ENCODE measurements at places on chromosomes 13 and 19. TPM values are rescaled to one million over a fixed set of nuclear protein-coding genes. Genes with fewer than 3 reads are reported as not detected.

DNA sequence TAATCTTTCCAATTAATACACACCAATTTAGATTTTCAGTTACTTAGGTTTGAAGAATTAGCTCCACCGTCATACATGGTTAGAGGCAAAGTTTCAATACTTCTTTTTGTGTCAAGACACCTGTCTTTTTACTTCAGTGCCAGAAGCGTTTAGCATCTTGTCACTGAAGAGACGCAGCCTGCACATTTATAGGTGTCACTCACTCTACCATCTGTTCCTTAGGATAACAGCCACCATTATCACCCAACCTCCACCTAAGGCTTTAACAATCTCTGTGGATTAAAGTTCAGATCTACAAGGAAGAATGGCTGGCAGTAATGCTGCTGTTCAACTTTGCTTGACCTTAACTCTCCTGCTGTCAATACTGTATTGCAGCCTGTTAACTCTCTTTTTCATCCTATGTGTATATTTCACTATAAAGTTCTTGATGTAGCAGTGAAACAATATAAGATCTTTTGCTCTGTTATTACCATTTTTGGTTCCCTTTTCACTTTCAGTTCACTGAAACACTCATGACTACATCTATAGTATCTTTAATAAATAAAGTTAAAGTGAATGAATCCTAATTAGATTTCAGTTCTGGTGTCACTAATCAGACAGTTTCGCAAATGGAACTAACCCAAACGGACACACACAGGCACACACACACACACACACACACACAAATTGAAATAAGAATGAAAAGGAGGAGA lies 435.6 kb downstream of the PCDH9 start:
- H3K36me3 ChIP-seq = no peaks in the 10 kb centered on the region
- no peak overlapping the region for H3K4me3 ChIP-seq
- no peak for DNase-seq
- no peaks in the 10 kb centered on the region for H3K27me3 ChIP-seq
- H3K27ac ChIP-seq = no peak overlapping the region

DNA sequence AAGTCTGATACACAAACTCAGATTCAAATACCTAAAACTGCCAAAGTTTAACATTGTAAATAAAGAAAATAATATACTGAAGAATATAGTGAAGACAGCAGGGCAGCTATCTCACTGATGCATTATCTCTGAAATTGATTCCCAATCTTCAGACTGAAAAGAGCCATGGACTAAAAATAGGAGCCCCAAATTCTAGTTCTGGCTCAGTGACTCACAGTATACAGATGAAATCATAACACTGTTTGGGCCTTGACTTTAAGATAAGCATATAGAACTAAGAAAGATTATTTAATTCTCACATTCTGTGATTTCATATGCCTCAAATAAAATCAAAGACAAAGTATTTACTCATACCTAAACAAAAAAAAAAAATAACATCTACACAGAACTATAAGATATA lies 53.9 kb downstream of the RBM26 start:
- H3K36me3 ChIP-seq = no peaks in the 10 kb centered on the region
- H3K4me3 ChIP-seq = no peak overlapping the region
- H3K27me3 ChIP-seq = no peaks in the 10 kb centered on the region

DNA sequence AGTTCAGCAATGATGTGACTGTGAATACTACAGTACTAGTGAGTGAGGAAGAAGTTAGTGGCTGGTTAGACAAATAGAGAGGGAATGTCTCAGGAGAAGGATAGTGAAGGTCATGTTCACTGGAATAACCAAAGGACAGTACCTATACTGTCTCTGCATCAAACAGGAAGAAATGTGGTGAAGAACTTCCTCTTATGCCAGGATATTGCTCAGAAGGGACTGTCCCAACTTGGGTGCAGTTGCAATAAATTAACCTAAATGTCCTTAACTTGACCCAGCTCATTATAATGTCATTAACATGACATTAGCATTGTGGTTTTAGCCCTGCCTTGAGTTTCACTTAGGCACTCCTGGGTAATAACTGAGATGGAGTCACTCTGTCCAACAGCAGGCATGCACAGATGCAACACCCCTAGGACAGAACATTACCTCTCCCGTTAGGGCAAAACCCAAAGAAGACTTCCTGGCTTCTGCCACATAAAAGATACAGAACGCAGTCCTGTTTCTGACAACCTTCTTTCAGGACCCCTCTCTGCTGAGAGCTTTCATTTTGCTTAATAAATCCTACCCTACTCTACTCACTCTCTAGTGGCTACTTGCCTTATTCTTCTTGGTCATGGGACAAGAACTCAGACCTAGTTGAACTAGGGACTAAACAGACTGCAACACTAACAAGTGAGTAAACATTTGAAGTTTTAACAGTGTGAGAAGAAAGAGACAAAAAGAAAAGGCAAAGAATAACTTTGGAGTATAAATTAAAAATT lies 1591.6 kb upstream of the MIR17HG start:
- no peak overlapping the region for H3K27ac ChIP-seq
- no peak for DNase-seq
- H3K4me1 ChIP-seq = no peaks in the 10 kb centered on the region
- no peaks in the 10 kb centered on the region for H3K27me3 ChIP-seq

DNA sequence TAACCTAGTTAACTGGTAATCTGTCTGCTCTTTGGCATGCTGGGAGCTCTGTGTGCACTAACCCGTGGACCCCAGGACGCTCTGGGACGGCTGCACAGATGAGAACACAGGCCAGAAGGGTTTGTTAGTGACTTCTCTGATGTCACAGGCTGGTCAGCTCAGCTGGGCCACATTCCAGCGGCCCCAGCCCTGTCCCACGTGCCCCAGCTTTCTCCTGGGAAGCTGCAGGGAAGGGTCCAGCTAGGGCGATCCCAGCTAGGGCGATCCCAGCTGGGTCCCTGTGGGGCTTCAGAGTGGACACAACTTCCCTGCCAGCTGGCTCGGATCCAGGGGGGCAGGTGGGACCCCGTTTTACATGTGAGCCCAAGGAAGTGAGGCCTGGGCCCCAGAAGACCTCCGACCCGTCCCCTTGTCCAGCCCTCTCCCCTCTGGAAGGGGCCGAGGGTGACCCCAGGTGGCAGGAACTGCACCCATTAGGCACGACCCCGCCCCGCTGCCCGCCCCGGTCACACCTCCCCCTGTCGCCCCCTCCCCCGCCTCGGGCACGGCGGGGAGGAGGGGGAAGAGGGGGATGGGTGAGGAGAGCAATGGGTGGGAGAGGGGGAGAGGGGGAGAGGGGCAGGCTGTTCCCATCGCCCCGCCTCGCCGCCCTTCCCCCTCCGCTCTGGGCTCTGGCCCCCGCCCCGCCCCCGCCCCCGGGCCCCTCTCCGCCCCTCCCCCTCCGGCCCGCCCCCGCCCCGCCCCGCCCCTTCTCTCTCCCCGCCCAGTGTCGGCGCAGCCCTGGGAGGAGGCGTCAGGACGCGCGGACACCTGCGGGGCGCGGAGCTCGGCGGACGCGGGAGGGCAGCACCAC lies 75.2 kb upstream of the MCF2L start:
- H3K27me3 ChIP-seq = no peaks in the 10 kb centered on the region
- H3K4me3 ChIP-seq = peak overlapping the region; percentile 3
- H3K27ac ChIP-seq = no peak overlapping the region
- no peaks in the 10 kb centered on the region for H3K4me1 ChIP-seq
- no peak for DNase-seq

- H3K4me3 ChIP-seq = no peak overlapping the region
- no peaks in the 10 kb centered on the region for H3K36me3 ChIP-seq
- no peak overlapping the region for H3K27ac ChIP-seq
- DNase-seq = no peak
- H3K4me1 ChIP-seq = peaks cover 4% of the 10 kb centered on the region
Measured at GRCh38 chr13:36887758-36888521, 32.1 kb downstream of the SMAD9 start.

- no peaks in the 10 kb centered on the region for H3K27me3 ChIP-seq
- H3K27ac ChIP-seq = no peak overlapping the region
- no peaks in the 10 kb centered on the region for H3K4me1 ChIP-seq
- H3K36me3 ChIP-seq = no peaks in the 10 kb centered on the region
Measured at GRCh38 chr19:47593860-47594259, 15.1 kb upstream of the BICRA start.

- peaks cover 14% of the 10 kb centered on the region for H3K4me1 ChIP-seq
- H3K27me3 ChIP-seq = no peaks in the 10 kb centered on the region
- no peak overlapping the region for H3K27ac ChIP-seq
- DNase-seq = no peak
- H3K4me3 ChIP-seq = no peak overlapping the region
- H3K36me3 ChIP-seq = no peaks in the 10 kb centered on the region
Measured at GRCh38 chr19:46902402-46902766, 41.6 kb downstream of the ARHGAP35 start.

- H3K27ac ChIP-seq = no peak overlapping the region
- no peak for DNase-seq
- H3K27me3 ChIP-seq = no peaks in the 10 kb centered on the region
Measured at GRCh38 chr19:41563854-41564514, 12.0 kb upstream of the CEACAM21 start.

DNA sequence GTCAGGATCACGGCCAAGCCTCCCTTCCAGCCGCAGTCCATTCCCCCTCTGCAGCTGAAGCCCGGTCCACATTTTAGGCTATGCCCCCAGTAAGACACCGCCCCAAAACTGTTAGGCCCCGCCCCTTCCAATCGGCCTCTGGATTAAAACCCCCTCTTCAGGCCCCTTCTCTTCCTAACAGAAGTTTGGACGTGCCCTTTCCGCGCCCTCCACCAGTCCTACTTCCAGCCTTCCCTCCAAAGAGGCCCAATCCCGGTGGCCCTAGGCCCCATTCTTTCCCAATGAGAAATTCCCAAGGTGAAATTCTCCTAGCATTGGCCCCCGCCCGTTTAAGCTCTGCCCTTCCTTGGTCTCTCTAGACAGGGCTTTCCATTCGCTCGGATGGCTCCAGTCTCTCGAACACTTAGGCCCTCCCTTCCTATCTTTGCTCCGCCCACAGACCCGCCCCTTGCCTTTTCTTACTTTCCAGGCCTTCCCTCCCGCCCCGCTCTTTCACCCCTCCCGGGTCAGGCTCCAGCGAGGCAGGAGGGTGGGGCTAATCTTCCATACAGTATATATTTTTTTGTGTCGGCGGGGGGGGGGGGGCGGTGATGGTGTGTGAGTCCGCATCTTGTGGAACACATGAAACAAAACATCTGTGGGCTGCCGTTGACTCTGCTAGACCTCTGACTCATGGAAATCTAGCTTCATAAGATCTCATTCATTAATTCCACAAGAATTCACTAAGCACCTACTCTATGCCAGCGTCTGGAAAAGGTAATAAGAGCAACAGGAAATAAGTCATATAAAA lies 13.6 kb downstream of the LTBP4 start:
- peak; percentile 91 for DNase-seq
- H3K27ac ChIP-seq = no peak overlapping the region
- no peaks in the 10 kb centered on the region for H3K27me3 ChIP-seq
- peaks cover 2% of the 10 kb centered on the region for H3K36me3 ChIP-seq

GRCh38 chr13:29379865-29380264 lies 215.6 kb downstream of the SLC7A1 start:
- no peak overlapping the region for H3K27ac ChIP-seq
- no peaks in the 10 kb centered on the region for H3K36me3 ChIP-seq
- no peaks in the 10 kb centered on the region for H3K27me3 ChIP-seq
- H3K4me3 ChIP-seq = no peak overlapping the region
- no peaks in the 10 kb centered on the region for H3K4me1 ChIP-seq

GRCh38 chr19:14614099-14614412 lies 31.2 kb downstream of the CLEC17A start:
- no peaks in the 10 kb centered on the region for H3K36me3 ChIP-seq
- no peak overlapping the region for H3K27ac ChIP-seq
- no peaks in the 10 kb centered on the region for H3K4me1 ChIP-seq
- no peaks in the 10 kb centered on the region for H3K27me3 ChIP-seq
- H3K4me3 ChIP-seq = no peak overlapping the region
- DNase-seq = no peak

DNA sequence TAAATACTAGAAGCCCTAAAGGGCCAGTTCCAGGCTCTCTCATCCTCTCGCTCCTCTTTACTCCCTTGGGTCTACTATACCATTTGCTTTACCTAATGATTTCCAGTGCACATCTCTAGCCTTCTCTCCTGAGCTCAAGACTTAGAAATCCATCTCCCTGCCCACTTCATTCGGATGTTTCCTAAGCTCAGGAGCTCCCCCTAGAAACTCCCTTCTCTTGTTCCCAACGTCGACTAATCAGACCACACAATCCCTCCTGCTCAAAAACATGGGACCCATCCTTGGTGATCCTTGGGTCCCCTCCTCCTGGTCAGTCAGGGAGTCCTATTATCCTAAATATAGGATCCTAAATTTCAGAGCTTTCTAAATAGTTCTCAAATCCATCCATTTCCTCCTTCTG lies 21.1 kb upstream of the STK24 start:
- no peaks in the 10 kb centered on the region for H3K36me3 ChIP-seq
- no peaks in the 10 kb centered on the region for H3K4me1 ChIP-seq
- no peak for DNase-seq
- no peak overlapping the region for H3K27ac ChIP-seq

- H3K27me3 ChIP-seq = no peaks in the 10 kb centered on the region
- no peak for DNase-seq
- no peaks in the 10 kb centered on the region for H3K4me1 ChIP-seq
- no peak overlapping the region for H3K27ac ChIP-seq
- H3K4me3 ChIP-seq = no peak overlapping the region
Measured at GRCh38 chr19:19209372-19209771, 2.4 kb upstream of the NCAN start.

- H3K27me3 ChIP-seq = no peaks in the 10 kb centered on the region
- no peak overlapping the region for H3K27ac ChIP-seq
- DNase-seq = no peak
- no peaks in the 10 kb centered on the region for H3K4me1 ChIP-seq
- no peaks in the 10 kb centered on the region for H3K36me3 ChIP-seq
Measured at GRCh38 chr19:39401070-39401548, 5.5 kb upstream of the ZFP36 start.

GRCh38 chr19:17450264-17451075 lies 2.0 kb upstream of the TMEM221 start:
- no peak for DNase-seq
- H3K27ac ChIP-seq = no peak overlapping the region
- no peaks in the 10 kb centered on the region for H3K4me1 ChIP-seq
- H3K27me3 ChIP-seq = no peaks in the 10 kb centered on the region

- H3K27ac ChIP-seq = no peak overlapping the region
- H3K27me3 ChIP-seq = no peaks in the 10 kb centered on the region
- no peaks in the 10 kb centered on the region for H3K4me1 ChIP-seq
- no peak for DNase-seq
- H3K36me3 ChIP-seq = no peaks in the 10 kb centered on the region
Measured at GRCh38 chr19:49507803-49508494, 4.5 kb upstream of the FCGRT start.

Gene SPACA4
- total RNA-seq = not detected

Gene LRG1
- total RNA-seq = 2.8 TPM

Gene PRR22
- 0.81 TPM for total RNA-seq

Gene IGLON5
- total RNA-seq = 0.24 TPM

Gene SRRM5
- 0.51 TPM for total RNA-seq

Gene WDR87
- not detected for total RNA-seq

Gene TMC4
- total RNA-seq = 1.2 TPM

Gene LILRA6
- 14.8 TPM for total RNA-seq

All from aorta (tissue), 5 donors.